ENCODE measurements at places on chromosomes 1 and 21.

DNA sequence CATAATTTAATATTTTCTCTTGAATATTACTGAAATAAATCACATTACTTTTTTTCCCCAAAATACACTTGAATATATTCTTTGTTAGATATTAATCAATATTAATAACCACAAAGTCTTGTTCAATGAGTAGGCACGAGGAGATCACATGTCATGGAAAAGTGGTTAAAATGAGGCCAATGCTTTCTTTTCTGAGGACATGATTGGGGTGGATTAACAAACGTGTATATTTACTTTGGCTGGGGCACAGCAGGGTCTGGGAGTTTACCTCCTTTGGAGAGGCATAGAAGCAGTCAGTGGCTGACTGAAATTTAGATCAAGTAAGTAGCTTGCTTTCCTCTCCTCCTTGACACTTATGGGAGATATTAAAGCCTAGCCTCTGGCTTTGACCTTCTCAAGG is 664.3 kb upstream of the B3GALT2 start:
- DNase-seq: no peak

DNA sequence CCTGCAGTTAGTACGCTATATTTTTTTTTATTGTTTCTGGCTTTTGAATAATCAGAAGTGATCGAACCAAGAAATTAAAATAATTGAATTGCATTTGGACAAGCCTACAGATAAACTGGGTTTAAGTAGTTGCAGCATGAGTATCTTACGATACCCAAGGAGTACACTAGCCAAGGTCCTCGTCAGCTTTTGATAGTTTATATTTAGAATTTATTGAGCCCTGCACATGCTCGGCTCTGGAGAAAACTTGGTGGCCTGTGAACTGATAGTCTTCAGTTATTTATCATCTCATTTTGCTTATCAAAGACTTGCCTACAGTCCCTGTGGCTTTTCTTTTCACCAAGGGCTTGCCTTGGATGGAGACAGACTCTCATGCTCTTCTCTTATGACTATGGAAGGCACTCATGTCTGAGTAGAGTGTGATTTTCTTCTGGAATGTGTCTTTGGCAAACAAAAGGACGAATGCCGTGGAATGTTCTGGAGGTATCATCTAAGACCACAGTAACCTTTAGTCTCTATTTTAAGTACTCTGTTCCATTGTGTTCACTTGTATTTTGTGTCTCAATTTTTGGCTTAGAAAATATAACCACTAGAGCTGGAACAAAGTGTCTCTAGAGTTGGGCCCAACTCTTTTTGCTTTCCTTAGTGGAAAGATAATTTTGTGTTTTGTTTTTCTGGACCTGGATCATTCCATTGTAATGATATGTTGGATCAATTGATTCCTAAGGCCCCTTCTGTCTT is 35.9 kb downstream of the BCL9 start:
- no peak for DNase-seq

DNA sequence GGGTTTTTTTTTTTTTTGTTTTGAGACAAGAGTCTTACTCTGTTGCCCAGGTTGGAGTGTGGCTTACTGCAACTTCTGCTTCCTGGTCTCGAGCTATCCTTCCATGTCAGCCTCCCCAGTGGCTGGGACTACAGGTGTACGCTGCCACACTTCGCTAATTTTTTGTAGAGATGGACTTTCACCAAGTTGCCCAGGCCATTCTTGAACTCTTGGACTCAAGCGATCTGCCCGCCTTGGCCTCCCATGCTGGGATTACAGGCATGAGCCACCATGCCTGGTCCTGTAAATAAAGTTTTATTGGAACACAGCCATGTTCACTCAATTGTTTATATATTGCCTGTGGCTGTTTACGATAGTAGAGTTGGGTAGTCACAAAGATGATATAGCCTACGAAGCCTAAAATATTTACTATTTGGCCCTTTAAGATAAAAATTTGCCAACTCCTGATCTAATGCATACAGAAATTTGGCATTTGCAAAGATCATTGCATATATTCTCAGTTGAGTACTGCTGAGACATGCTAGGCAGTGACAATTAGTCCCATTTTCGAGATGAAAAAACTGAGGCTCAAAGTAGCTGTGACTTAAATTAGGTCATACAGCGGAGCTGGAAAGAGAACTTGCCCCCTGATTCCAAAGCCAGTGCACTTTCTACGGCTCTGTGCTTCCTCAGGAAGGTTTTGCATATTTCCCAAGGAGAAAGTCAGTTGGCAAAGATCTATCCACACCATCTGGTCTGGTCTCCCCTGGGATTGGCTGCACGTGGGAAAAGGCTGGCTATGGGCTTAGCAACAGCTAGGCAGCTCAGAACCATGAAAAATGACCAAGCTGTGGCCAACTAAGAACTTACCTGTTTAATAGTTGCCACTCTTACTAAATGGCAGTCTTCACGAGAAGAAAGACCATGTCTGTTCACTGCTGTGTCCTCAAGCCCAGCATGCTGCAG is 19.4 kb downstream of the MECR start:
- DNase-seq: no peak

DNA sequence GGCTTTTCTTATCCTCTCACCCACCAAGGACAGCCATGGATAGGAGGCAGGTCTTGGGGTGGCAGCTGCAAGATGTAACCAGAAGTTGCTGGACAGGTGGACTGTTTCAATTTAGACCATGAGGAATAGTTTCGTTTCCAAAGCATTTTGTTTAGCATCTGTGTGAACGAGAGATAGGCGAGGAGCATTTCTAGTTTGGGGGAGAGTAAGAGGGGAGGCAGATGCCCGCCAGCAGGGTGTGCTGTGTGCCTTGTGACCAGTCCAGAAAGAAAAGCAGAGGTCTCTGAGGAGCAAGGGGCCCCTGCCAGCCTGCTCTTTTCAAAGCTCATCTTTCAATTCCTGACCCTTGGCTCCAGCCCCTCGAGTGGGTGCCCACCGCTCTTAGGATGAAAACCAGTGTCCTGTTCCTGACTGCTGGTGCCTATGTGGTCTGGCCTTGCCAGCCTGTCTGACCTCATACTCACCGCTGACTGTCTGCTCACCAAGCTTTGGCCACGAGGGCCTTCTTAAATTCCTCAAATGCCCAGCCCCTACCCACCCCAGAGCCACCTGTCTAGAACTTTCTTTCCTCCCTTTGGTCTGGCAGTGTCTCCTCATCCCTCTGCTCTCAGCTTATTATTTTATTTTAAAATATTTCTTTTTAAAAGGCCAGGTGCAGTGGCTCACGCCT is 8.5 kb downstream of the SERINC2 start:
- DNase-seq: no peak

GRCh38 chr1:207968521-207969009 is 57.6 kb upstream of the CD34 start:
- no peak for DNase-seq

DNA sequence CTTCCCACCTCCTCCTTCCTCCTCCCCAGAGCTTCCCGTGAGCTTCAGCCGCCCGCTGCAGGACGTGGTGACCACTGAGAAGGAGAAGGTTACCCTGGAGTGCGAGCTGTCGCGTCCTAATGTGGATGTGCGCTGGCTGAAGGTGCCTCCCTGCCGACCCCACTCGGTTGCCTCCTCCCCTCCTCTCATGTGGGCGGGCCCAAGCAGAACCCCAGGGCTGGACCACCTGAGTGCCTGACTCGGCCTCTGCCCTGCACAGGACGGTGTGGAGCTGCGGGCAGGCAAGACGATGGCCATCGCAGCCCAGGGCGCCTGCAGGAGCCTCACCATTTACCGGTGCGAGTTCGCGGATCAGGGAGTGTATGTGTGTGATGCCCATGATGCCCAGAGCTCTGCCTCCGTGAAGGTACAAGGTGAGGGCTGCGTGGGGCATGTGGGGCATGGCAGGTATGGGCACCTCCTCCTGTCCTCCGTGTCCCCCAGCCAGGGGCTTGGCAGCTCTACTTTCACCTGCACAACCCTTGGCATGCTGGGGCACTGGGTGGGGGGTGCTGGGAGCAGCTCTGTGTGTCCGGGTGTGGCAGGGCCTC is 69.2 kb downstream of the OBSCN start:
- DNase-seq: no peak

GRCh38 chr1:227886503-227886961 is 61.2 kb downstream of the WNT9A start:
- DNase-seq: no peak
